ENCODE measurements at places on chromosomes 2 and 18. TPM values are rescaled to one million over a fixed set of nuclear protein-coding genes. Genes with fewer than 3 reads are reported as not detected.

RBKS gene
- 1.2 TPM for total RNA-seq

IL1RL2 gene
- total RNA-seq: not detected

SPRED2 gene
- 54.5 TPM for total RNA-seq

DNA sequence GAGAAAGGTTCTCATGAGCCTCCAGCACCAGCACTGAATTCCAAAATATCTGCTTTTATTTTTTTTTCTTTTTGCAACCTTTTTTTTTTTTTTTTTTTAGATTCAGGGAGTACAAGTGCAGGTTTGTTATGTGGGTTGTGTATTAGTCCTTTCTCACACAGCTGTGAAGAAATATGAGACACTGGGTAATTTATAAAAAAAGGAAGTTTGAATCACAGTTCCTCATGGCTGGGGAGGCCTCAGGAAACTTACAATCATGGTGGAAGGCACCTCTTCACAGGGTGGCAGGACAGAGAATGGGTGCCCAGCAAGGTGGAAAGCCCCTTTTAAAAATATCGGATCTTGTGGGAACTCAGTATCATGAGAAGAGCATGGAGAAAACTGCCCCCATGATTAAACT, 7.9 kb upstream of the TMX3 start:
- DNase-seq: no peak

- no peak for DNase-seq
Observed at GRCh38 chr2:71379086-71379485, 47.5 kb downstream of the ZNF638 start.

DNA sequence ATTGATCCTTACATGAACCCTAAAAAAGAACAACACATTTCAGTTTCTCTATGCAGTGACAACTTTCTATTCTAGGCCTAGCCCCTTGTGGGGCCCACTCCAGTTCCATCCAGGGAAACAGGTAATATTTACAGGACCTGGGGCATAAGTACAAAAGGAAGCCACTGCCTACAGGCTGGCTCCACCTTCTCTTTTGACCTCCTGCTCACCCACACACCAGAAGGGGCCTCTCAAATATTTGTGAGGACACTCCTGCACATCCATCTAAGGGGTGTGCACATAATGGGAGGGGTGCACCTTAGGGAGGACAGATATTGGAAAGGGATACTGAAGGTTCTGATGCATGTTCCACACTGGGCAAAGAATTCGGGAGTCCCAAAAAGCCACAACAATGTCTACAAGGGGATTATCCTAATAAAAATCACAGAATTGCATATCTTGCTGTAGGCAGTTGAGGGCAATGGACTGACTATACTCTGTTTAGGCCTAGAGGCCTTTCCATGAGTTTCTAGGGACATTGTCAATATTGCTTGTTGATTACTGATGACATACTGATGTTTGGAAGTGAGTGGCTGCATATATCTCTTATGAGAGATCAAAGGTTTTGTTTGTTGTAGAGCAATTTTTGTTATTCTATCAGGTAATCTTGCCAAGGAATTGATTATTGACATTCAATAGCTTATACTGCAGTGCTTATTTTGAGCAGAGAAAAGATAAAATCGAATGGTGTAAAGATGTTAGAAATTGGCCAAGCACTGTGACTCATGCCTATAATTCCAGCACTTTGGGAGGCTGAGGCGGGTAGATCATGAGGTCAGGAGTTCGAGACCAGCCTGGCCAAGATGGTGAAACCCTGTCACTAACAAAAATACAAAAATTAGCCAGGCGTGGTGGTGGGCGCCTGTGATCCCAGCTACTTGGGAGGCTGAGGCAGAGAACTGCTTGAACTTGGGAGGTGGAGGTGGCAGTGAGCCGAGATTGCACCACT, 23.8 kb upstream of the HNRNPA3 start:
- no peak for DNase-seq
